ENCODE measurements at places on chromosomes 7 and 10.

DNA sequence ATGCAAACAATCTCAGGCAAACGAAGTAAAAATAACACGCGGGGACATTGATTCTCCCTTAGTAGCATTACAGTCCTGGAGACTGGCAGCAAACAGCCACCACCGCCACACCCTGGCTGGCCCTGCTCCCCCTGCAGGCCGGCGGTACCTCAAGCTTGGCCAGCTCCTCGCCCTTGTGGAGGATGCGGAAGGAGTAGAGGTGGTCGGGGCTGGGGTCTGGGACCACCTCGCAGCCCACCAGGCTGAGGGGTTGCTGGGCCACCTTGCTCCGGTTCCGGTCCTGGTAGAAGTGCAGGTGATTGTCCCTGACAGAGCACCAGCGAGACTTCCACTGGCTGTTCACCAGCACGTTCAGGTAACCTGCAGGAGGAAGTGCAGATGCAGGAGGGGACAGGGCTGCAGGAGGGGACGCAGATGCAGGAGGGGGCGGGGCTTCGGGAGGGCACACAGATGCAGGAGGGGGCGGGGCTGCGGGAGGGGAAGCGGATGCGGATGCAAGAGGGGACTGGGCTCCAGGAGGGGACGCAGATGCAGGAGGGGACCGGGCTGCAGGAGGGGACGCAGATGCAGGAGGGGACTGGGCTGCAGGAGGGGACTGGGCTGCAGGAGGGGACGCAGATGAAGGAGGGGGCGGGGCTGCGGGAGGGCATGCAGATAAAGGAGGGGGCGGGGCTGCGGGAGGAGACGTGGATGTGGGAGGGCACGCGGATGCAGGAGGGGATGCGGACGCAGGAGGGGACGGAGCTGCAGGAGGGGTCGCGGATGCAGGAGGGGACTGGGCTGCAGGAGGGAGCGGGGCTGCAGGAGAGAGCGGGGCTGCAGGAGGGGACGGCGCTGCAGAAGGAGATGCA is 65.7 kb downstream of the VWA2 start:
- H3K4me1 ChIP-seq = peaks cover 32% of the 10 kb centered on the region
- H3K4me3 ChIP-seq = no peak overlapping the region
- no peaks in the 10 kb centered on the region for H3K27me3 ChIP-seq
- DNase-seq = no peak
- H3K27ac ChIP-seq = no peak overlapping the region

DNA sequence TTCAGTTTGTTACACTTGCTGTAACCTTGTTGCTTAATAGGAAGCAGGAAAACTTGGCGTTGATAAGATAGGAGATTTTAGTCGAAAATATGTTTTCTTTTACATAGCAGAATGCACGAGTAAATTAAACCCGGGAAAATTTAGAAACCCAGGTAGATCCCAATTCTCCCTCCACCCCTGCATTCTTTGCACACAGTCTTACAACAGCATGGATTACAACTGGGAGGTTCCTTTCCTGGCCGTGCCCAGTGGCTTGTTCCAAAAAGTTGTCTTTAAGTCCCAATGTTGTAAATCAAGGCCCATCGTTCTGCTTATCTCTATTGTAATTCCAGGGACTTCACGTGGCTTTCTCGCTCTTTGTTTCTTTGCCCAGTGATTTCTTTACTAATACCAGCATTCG is 1.1 kb upstream of the DPY19L1 start:
- no peaks in the 10 kb centered on the region for H3K36me3 ChIP-seq
- DNase-seq = no peak
- H3K27me3 ChIP-seq = no peaks in the 10 kb centered on the region
- H3K27ac ChIP-seq = no peak overlapping the region

DNA sequence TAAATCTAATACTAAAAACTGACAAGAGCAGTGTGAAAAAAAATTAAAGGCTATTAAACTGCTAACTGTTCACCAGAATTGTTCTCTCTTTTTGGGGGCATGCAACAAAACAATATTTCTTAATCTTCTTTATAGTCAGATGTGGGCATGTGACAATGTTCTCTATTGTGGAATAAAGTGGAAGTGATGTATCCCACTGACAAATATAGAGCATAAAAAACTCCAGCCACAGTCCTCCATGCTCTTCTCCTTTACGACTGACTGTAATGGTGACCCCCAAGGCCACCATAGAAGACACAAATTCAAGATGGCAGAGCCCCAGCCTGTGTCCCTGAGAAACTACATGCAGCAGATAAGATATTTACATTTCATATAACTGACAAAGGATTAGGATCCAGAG is 11.6 kb upstream of the CCDC6 start:
- no peak overlapping the region for H3K27ac ChIP-seq
- H3K4me1 ChIP-seq = no peaks in the 10 kb centered on the region
- no peaks in the 10 kb centered on the region for H3K36me3 ChIP-seq
- no peak for DNase-seq

DNA sequence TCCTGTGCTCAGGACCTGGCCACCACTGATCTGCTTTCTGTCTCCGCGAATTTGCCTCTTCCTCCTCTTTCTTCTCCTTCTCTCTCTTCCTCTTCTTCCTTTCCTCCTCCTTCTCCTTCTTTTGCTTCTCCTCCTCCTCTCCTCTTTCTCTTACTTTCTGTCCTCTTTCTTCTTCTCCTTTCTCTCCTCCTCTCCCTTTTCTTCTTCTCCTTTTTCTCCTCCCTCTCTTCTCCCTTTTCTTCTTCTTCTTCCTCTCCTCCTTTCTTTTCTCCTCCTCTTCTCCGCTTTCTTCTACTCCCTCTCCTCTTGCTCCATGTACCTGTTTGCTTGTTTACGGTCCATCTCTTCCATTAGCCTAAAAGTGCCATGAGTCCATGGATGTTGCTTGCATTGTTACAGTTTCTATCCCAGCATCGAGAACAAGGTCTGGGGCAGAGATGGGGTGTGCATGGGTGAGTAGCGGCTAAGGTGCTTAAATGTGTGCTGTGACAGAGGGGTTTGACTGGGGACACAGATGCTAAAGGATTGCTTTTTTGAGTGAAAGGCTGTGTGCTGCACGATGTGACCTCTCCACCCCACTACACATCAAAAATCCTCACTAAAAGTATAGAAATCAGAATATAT is 7.7 kb downstream of the SH2D4B start:
- no peak overlapping the region for H3K27ac ChIP-seq
- H3K27me3 ChIP-seq = no peaks in the 10 kb centered on the region
- no peaks in the 10 kb centered on the region for H3K4me1 ChIP-seq
- no peaks in the 10 kb centered on the region for H3K36me3 ChIP-seq
- H3K4me3 ChIP-seq = no peak overlapping the region

- no peaks in the 10 kb centered on the region for H3K4me1 ChIP-seq
- no peak for DNase-seq
- H3K27me3 ChIP-seq = no peaks in the 10 kb centered on the region
- no peak overlapping the region for H3K27ac ChIP-seq
- H3K36me3 ChIP-seq = no peaks in the 10 kb centered on the region
Measured at GRCh38 chr7:13800694-13801448, 188.6 kb downstream of the ETV1 start.

GRCh38 chr7:116561697-116562483 is 37.1 kb downstream of the CAV1 start:
- H3K36me3 ChIP-seq = no peaks in the 10 kb centered on the region
- H3K27ac ChIP-seq = no peak overlapping the region
- no peaks in the 10 kb centered on the region for H3K27me3 ChIP-seq
- H3K4me1 ChIP-seq = no peaks in the 10 kb centered on the region
- H3K4me3 ChIP-seq = no peak overlapping the region

DNA sequence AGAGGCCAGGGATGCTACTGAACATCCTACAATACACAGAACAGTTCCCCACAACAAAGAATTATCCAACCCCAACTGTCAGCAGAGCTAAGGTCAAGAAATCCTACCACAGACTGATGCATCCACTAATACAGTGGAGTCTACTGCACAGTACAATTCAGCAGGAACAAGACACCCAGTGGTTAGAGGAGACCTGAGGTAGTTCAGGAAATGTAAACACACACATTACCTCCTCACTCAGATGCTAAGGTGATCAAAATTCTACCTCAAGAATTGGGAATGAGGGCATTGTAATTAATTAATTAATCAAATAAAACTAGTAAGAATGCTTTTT is 91.4 kb downstream of the ZFAND4 start:
- H3K4me3 ChIP-seq = no peak overlapping the region
- H3K27me3 ChIP-seq = no peaks in the 10 kb centered on the region
- H3K36me3 ChIP-seq = no peaks in the 10 kb centered on the region
- no peak overlapping the region for H3K27ac ChIP-seq

DNA sequence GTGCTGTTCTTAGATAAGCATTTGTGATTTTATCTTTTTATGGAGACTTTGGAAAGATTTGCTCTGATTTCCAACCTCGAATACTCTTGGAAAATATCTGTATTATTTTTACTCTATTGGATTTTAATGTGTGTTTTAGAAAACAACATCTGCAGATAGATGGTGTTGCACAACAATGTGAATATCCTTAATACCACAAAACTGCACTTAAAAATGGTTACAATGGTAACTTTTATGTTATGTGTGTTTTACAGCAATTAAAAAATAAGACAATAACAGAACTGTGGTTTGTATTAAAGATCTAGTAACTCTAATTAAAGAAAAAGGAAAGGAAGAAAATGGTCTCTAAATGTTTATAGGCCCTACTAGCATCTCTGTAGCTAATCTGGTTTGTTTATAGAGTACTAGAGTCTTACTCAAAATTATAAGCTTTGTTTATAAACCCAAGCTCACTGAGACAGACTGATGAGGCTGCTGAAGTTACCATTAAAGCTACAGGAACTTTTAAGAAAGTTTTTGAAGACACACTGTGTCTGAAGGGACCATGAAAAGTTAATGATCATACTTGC is 74.6 kb upstream of the CC2D2B start:
- H3K4me3 ChIP-seq = no peak overlapping the region
- no peaks in the 10 kb centered on the region for H3K36me3 ChIP-seq
- no peaks in the 10 kb centered on the region for H3K4me1 ChIP-seq
- no peaks in the 10 kb centered on the region for H3K27me3 ChIP-seq
- no peak for DNase-seq

DNA sequence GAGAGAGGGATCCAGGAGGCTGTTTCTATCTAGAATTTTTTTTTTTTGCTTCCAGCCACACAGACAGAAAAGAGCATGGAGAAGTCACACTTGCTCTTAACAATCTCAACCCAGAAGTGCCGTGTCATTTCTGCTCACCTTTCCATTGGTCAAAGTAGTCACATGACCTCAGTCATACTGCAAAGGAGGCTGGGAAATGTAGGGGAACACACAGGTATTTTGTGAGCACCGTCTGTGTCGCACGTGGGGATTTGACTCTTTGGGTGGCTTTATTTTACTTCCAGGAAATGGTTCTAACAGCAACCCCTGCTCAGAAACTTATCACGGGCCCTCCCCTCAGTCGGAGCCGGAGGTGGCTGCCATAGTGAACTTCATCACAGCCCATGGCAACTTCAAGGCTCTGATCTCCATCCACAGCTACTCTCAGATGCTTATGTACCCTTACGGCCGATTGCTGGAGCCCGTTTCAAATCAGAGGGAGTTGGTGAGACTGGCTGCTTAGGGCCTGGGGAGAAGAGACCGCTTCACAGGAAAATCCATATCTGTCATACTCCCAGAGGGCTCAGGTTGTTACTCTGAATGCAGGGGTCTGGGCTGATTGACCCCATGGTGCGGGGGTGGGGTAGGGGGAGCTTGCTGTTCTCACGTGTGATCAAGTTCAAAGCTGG is 13.1 kb upstream of the CPA1 start:
- DNase-seq = no peak
- H3K4me3 ChIP-seq = no peak overlapping the region
- H3K36me3 ChIP-seq = no peaks in the 10 kb centered on the region
- H3K4me1 ChIP-seq = peaks cover 41% of the 10 kb centered on the region
- H3K27me3 ChIP-seq = no peaks in the 10 kb centered on the region
- no peak overlapping the region for H3K27ac ChIP-seq

DNA sequence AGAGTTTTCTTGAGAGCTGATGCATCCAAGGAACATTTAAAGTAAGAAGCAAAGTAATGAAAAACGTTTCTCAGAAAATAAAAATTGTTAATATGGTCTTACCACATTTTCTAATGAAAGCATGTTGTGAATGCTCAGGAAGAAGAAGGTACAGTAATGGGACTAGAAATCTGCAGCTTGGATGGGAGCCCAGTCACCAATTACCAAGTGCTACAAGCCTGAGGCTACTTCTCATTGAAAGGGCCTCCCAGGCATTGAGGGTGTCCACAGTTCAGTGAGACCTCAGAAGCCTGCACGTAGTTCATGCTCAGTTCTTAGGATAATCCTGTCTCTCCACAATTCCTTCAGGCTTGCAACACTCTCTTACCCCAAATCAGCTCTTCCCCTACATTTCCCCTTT is 17.6 kb downstream of the PTN start:
- no peak for DNase-seq
- H3K4me3 ChIP-seq = no peak overlapping the region
- no peaks in the 10 kb centered on the region for H3K36me3 ChIP-seq
- H3K27me3 ChIP-seq = no peaks in the 10 kb centered on the region
- H3K4me1 ChIP-seq = no peaks in the 10 kb centered on the region

DNA sequence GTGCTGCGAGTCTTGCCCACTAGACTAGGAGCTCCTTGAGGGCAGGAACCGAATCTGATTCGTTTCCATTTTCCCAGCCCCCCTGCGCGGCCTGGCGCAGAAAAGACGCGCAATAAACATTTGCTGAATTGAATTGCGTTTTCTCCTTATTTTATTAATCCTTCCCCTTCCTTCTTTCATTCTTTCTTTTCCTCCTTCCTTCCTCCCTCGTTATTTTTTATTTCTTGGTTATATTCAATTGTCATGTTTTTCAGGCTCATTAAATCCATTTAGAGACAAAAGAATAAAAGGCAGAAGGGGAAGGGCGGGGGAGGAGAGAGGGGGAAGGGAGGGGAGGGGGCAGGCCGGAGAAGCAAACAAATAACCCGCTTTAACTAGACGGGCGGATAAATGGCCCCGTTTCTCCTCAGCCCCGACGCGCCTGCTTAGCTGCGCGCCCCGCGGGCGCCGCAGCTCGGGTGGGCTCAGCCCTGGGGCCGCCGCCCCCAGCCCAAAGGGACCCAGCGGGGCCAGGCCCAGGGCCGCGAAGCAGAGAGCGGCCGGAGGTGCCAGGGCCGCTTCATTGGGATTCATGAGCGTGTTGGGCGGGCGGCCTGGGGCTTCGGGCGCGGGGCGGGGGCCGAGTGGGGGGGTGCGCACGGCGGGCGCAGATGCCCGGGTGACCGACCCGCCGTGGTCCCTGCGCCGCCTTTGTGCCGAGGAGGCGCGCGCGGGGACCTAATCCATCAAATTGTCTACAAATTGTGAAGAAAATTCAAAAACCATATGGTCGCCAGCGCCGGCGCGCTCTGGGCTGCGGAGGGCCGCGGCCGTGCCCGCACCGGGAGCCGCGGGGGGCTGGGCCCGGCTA is 5.0 kb downstream of the LBX1 start:
- H3K27ac ChIP-seq = no peak overlapping the region
- H3K27me3 ChIP-seq = peaks cover 96% of the 10 kb centered on the region
- DNase-seq = no peak
- no peak overlapping the region for H3K4me3 ChIP-seq

GRCh38 chr10:61902445-61903220 is 1.1 kb downstream of the ARID5B start:
- no peaks in the 10 kb centered on the region for H3K36me3 ChIP-seq
- peak; percentile 74 for DNase-seq
